Activated CD4-positive, alpha-beta T cell treated with anti-CD3 and anti-CD28 coated beads for 4 hours (primary cell): ENCODE measurements at places on chromosomes 11 and 22.

DNA sequence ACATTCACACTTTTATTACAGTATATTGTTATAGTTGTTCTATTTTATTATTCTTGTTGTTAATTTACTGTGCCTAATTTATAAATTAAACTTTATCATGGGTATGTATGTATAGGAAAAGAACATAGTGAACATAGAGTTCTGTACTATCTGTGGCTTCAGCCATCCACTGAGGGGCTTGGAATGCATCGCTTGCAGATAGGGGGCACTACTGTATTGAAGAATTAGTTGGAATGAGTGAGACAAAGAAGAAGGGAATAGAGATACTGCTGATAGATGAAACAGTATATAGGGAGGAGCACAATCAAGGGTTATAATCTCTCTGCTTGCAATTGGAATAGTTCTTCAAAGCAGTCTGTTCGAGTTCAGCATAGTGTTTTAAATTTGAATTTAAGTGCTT is 432.2 kb downstream of the RAB38 start:
- DNase-seq: no peak

- no peak for DNase-seq
Measured at GRCh38 chr11:74468058-74468457, 709 bp upstream of the KCNE3 start.

- no peak for DNase-seq
Measured at GRCh38 chr11:76048763-76049162, 157.5 kb downstream of the WNT11 start.

- DNase-seq: no peak
Measured at GRCh38 chr11:126782810-126783209, 217.8 kb downstream of the KIRREL3 start.

DNA sequence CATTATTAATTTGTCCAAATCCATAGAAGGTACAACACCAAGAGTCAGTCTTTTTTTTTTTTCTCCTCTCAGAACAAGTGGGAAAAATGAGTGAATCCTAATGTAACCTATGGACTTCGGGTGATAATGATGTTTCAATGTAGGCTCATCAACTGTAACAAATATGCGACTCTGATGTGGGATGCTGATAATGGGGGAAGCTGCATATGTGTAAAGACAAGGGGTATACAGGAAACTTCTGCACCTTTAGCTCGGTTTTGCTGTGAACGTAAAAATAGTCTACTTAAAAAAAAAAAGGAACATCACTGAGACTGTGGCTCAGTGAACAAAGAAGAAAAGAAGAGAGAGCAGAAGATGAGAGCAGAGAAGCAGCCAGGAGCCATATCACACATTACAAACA is 78.3 kb upstream of the ARHGAP32 start:
- DNase-seq: no peak
